ENCODE measurements at places on chromosomes 16 and 17.

GRCh38 chr17:21379080-21379711 is 3.0 kb downstream of the KCNJ12 start:
- DNase-seq = no peak

GRCh38 chr17:68878226-68878885 is 76.8 kb downstream of the ABCA8 start:
- no peak for DNase-seq

DNA sequence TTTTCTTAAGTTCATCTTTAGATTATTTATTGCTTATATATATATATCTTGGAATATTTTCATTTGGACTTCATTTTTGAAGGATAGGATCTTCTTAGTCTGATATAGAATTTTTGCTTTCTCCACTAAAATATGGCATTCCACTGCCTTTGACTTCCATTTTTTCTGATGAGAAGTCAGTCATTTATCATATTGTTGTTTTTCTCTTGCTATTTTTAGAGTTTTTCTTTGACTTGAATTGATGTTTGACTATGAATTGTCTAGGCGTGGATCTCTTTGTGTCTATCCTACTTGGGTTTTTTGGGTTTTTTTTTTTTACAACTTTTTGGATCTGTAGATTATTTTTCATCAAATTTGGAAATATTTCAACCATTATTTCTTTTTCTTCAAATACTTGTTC is 67.7 kb downstream of the NLK start:
- no peak for DNase-seq

GRCh38 chr17:31275116-31275515 is 21.9 kb downstream of the OMG start:
- no peak for DNase-seq

- peak; percentile 37 for DNase-seq
Observed at GRCh38 chr16:46972429-46973206, 856 bp downstream of the DNAJA2 start.

DNA sequence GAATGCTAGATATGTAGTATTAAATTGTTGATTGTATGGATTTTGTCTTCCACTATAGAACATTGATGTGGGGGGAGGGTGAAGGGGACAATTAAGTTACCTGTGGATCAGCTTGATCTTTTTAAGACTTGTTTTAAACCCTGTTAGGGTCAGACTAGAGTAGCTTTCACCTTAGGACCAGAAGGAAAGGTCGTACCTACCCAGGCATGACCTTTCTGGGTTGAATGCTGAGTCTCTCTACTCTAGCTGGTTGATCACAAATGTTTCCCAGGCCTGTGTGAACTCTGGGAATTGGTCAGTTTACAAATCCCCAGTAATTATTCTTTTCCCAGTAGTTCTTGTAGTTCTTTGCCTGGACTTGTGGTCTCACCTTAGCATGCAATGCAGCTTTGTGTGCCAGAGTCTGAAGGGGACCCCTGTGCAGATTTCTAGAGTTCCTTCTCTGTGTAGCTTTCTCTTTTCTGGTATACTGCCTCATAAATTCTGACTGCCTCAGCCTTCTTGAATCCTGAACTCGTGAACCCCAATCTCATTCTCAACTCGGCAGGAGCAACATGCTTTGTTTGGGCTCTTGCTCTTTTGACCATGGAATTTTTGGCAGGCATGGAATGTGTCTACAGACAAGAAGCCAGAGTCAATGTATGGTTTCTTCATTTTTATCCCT is 54.1 kb downstream of the VMP1 start:
- DNase-seq = no peak

DNA sequence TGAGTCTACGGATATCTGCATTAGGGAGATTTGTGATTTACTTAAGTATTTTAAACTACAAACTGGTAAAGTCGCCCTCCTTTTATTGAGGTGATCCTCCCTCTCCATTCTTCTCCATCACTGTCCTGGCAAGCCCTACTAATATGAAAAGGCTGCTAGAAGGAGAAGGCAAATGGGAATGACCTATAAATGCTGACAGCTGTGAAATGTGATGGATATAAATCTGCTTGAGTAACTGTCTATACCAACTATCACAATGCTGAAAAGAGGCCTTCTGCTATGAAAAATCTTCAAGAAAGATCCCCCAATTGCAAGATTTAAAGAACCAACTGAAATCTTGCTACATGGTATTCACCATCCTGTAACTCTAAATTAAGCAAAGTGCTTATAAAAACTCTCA is 15.5 kb downstream of the DNAJC7 start:
- no peak for DNase-seq

GRCh38 chr17:79695797-79696609 is 34.7 kb upstream of the ENPP7 start:
- DNase-seq = no peak

DNA sequence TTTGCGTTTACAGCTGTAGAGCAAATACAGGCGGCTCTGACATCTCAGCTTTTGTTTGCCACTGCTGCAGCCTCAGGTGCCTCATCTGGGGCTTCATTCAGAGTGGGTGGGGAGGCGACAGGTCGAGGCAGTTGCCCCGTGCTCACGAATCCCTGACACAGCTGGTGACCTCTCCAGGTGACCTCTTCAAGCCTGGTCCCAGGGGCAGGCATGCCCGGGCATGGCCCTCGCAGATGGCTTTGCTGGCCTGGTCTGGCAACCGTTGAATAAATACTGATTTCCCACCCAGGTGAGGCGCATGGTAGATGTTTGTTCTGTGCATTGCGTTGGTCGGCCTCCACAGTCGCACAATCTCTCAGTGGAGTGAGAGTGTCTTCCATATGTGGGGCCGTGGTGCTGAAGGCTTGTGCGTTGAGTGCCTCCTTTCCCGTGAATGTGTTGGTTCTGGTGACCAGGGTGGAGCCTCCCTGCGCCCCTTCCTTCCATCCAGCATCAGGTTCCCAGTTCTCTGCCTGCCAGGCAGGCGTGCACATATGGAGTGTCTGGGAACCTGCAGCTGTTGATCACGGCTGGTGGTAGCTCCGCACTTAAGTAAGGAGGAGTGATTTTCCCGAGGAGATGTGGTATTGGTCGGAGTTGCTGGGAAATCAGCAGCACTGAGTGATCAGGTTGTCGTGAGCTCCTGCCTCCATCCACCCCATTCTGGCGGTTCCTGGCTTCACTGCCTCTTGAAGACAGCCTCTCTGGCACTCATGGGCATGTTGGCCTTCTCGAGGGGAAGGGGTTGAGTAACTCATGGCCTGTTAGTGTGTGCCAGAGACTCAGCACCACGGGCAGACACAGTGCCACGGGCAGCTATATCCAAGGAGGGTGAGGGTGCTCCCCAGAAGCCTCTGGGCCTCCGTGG is 149.7 kb downstream of the RPTOR start:
- no peak for DNase-seq

- no peak for DNase-seq
Observed at GRCh38 chr17:37231887-37232286, 143.9 kb upstream of the C17orf78 start.

GRCh38 chr17:72173499-72174116 is 52.8 kb downstream of the SOX9 start:
- DNase-seq = no peak

DNA sequence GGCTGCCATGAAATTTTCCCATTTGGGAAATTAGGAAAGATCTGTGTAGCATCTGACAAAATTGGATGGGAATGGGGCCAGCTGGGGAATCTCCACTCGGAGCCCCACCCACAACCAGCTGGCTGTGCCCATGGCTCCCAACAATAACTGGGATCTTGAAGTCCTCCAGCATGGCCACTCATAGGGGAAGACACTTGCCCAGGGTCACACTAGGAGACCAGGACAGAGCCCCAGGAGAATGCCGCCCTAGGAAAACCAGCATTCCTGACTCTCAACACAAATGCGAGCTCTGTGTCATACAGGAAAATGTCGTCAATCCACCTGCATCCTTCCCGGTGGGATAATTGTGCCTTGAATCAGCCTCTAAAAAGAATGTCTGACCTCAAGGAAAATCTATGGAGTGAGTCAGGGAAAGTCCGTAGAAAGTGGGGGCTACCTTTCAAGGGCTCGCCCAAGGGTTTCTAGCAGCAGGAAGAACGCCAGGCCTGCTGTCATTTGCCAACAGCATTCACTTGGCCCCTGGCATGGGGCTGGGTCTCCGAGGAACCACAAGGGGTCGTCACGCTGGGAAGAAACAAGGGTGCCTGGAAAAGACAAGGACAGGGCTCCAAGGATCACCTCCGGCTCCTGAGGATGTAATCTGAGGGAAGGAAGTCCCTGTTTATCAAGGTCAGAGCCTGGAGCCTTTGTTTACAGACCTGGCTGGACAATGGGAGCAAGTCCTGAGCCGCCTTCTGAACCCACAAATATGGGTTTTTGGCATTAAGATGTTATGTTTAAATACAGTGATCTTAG is 15.9 kb downstream of the CDH5 start:
- no peak for DNase-seq

- no peak for DNase-seq
Observed at GRCh38 chr16:81329947-81330346, 15.2 kb downstream of the GAN start.

- DNase-seq = no peak
Observed at GRCh38 chr17:63440127-63440769, 5.9 kb downstream of the CYB561 start.

GRCh38 chr17:40779181-40779909 is 3.0 kb downstream of the KRT27 start:
- no peak for DNase-seq

DNA sequence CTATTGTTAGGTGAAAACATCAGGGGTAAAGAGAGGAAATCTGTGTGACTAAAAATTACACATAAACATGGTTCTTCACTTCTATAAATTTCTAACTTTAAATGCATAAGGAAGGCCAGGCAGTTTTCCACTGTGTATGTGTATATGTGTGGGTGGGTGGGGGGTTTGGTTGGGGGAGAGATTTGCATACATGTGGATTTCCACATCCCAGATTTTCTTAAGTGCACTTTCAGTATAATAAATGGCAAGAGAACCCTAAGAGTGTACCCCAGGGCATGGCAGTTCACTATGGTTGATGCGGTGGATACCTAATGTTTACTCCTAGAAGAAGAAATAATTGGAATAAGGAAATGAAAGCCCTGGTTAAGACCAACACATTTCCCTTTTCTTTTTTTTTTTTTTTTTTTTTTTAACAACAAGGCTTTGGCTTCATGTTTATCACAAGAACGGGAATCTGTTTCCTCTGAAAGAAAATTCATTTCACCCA is 451.8 kb upstream of the CCL2 start:
- DNase-seq = no peak
